ENCODE measurements at places on chromosomes 2 and 18. TPM values are rescaled to one million over a fixed set of nuclear protein-coding genes. Genes with fewer than 3 reads are reported as not detected.

GRCh38 chr2:95004287-95004686 is 21.2 kb upstream of the MAL start:
- no peak for DNase-seq
- H3K27ac ChIP-seq, result no peak overlapping the region
- no peak overlapping the region for H3K4me3 ChIP-seq
- no peaks in the 10 kb centered on the region for H3K36me3 ChIP-seq
- no peaks in the 10 kb centered on the region for H3K27me3 ChIP-seq

GRCh38 chr2:211846714-211847113 is 691.9 kb downstream of the ERBB4 start:
- no peaks in the 10 kb centered on the region for H3K36me3 ChIP-seq
- no peak overlapping the region for H3K27ac ChIP-seq
- H3K4me1 ChIP-seq, result peaks cover 8% of the 10 kb centered on the region
- H3K27me3 ChIP-seq, result no peaks in the 10 kb centered on the region

GRCh38 chr18:51936115-51936514 is 403.9 kb upstream of the DCC start:
- no peaks in the 10 kb centered on the region for H3K27me3 ChIP-seq
- H3K27ac ChIP-seq, result no peak overlapping the region
- no peaks in the 10 kb centered on the region for H3K4me1 ChIP-seq
- DNase-seq, result no peak

- H3K27ac ChIP-seq, result no peak overlapping the region
- H3K36me3 ChIP-seq, result no peaks in the 10 kb centered on the region
- no peaks in the 10 kb centered on the region for H3K4me1 ChIP-seq
Observed at GRCh38 chr2:9774266-9774665, 69.0 kb upstream of the TAF1B start.

GRCh38 chr2:11788461-11789124 is 42.2 kb downstream of the LPIN1 start:
- H3K36me3 ChIP-seq, result peaks cover 57% of the 10 kb centered on the region
- DNase-seq, result no peak
- H3K27ac ChIP-seq, result no peak overlapping the region
- no peak overlapping the region for H3K4me3 ChIP-seq
- H3K4me1 ChIP-seq, result no peaks in the 10 kb centered on the region
- H3K27me3 ChIP-seq, result no peaks in the 10 kb centered on the region

DNA sequence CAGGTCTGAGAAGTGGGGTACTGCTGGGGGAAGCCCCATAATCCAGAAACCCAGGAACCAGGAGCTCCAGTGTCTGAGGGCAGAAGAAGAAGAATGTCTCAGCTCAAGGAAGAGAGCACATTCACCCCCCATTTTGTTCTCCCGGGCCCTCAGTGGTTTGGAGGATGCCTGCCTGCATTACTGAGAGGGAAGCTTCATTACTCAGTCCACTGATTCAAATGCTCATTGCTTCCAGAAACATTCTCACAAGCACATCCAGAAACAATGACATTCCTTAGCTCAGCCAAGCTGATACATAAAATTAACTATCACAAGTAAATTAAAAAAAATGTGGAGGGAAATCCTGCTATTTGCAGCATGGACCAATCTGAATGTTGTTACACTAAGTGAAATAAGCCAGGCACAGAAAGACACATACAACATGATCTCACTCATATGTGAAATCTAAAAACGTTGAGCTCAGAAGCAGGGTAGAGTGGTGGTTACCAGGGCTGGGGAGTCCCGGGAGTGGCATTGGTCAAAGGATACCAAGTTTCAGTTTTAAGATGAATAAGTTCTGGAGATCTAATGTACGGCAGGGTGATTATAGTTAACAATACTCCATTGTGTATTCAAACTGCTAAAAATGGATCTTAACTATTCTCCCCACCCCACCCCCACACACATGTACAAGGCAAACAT is 459.3 kb downstream of the GALR1 start:
- H3K27me3 ChIP-seq, result no peaks in the 10 kb centered on the region
- DNase-seq, result no peak
- no peaks in the 10 kb centered on the region for H3K4me1 ChIP-seq
- no peaks in the 10 kb centered on the region for H3K36me3 ChIP-seq
- H3K4me3 ChIP-seq, result no peak overlapping the region

GPR75 gene
- not detected for polyA plus RNA-seq

PID1 gene
- polyA plus RNA-seq, result 1.0 TPM

- H3K36me3 ChIP-seq, result no peaks in the 10 kb centered on the region
- DNase-seq, result no peak
- no peak overlapping the region for H3K4me3 ChIP-seq
- H3K27me3 ChIP-seq, result no peaks in the 10 kb centered on the region
- no peak overlapping the region for H3K27ac ChIP-seq
- no peaks in the 10 kb centered on the region for H3K4me1 ChIP-seq
Observed at GRCh38 chr2:207782238-207783030, 12.7 kb upstream of the FZD5 start.

ADAM23 gene
- 15.8 TPM for polyA plus RNA-seq

- peaks cover 5% of the 10 kb centered on the region for H3K4me1 ChIP-seq
- no peak for DNase-seq
Observed at GRCh38 chr18:55236150-55236931, 277.1 kb upstream of the CCDC68 start.

DNA sequence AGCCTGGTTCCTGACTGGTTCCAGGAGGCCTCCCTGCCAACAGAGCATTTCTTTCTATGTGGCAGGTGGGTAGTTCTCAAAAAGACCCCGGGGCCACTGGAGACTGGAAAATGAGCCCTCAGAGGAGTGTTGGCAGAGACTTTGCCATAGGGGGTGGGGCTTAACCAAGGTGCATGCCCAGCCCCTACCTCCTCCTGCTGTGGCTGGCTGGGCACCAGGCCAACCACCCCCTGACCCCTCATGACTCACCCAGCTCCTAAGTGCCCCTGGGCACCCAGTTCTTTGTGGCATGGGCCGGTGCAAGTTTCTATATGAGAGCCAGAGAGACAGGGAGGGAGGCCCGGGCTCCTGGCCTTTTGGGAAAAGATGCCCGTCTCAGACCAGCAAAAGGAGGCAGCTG is 98.2 kb upstream of the SMAD2 start:
- H3K27ac ChIP-seq, result no peak overlapping the region
- no peak for DNase-seq
- no peaks in the 10 kb centered on the region for H3K36me3 ChIP-seq
- H3K4me3 ChIP-seq, result no peak overlapping the region
- H3K4me1 ChIP-seq, result peaks cover 7% of the 10 kb centered on the region

DNA sequence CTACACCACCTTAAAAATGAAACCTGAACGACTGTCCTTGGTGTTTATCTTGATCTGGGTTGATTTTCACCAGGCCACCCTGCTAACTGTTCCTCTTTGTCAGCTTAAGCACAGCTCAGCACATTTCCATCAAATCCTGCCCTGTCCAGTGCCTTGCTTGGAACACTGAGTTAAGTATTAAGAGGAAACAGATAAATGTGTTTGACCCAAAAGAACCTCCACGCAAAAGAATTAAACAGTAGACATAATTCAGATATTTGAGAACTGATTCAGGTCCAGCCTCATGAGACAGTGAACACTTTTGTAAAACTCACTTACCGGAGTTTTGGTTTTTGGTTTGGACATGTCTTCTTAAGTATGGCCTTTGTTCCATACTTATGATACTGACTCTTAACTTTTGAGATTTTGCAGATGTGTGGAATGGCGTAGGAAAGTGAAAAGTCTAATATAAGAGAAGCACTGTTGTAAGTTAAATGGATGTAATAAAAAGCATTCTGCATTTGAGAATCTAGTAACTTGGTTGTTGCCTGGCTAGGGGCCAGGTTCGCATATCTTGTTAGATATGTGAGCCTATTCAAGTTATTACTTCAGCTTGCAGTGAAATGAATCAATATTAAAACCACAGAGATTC is 88.9 kb upstream of the SERPINE2 start:
- H3K27ac ChIP-seq, result no peak overlapping the region
- H3K27me3 ChIP-seq, result no peaks in the 10 kb centered on the region

DNA sequence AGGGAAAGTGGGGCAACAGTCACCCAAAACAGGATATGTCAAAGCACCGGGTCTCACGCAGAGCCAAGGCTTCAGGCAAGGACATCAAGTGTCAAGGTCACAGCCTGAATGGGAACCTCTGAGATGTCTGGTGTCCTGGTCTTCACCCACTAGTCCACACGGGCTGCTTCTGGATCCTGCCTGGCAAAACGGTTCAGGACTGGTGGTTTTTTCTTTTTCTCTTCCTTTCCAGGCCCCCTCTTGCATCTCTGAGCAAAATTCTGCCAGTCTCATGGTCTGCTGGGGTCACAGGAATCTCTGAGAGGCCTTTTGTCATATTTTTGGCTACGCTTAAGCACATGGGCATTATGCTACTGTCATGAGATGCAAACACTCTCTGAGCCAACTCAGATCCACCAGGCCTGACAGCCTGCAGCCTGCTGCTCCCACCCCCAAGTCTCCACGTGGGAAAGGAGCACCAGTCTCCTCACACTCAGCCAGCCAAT is 518.2 kb upstream of the ZEB2 start:
- H3K4me1 ChIP-seq, result peaks cover 7% of the 10 kb centered on the region
- H3K36me3 ChIP-seq, result no peaks in the 10 kb centered on the region
- no peaks in the 10 kb centered on the region for H3K27me3 ChIP-seq
- H3K27ac ChIP-seq, result no peak overlapping the region
- peak; percentile 20 for DNase-seq
- no peak overlapping the region for H3K4me3 ChIP-seq

- no peak for DNase-seq
- no peak within 1 kb of the TSS for H3K27ac ChIP-seq
- H3K36me3 ChIP-seq, result no peaks in the 10 kb centered on the region
- H3K27me3 ChIP-seq, result no peaks in the 10 kb centered on the region
Observed at GRCh38 chr2:169069341-169069740, at the start of gene DHRS9. Gene DHRS9 (plus strand): TSS chr2:169069563. CDS start chr2:169081582, 12,019 bp downstream.

EFHD1 gene
- 12.4 TPM for polyA plus RNA-seq

GRCh38 chr2:240351826-240352426 is 83.5 kb upstream of the GPC1 start:
- no peaks in the 10 kb centered on the region for H3K4me1 ChIP-seq
- no peak for DNase-seq
- H3K36me3 ChIP-seq, result no peaks in the 10 kb centered on the region
- no peak overlapping the region for H3K4me3 ChIP-seq
- H3K27me3 ChIP-seq, result no peaks in the 10 kb centered on the region

AQP12B gene
- polyA plus RNA-seq, result 0.50 TPM

GRCh38 chr2:110971811-110972210 is 148.9 kb upstream of the BCL2L11 start:
- H3K27ac ChIP-seq, result no peak overlapping the region
- no peaks in the 10 kb centered on the region for H3K36me3 ChIP-seq
- H3K4me3 ChIP-seq, result no peak overlapping the region

- peaks cover 28% of the 10 kb centered on the region for H3K4me1 ChIP-seq
- H3K27me3 ChIP-seq, result no peaks in the 10 kb centered on the region
- no peak overlapping the region for H3K4me3 ChIP-seq
- H3K27ac ChIP-seq, result no peak overlapping the region
- H3K36me3 ChIP-seq, result no peaks in the 10 kb centered on the region
- DNase-seq, result no peak
Observed at GRCh38 chr2:160399880-160400279, 93.7 kb downstream of the RBMS1 start.

CNRIP1 gene
- 9.3 TPM for polyA plus RNA-seq

- H3K4me1 ChIP-seq, result peaks cover 12% of the 10 kb centered on the region
- H3K36me3 ChIP-seq, result no peaks in the 10 kb centered on the region
- DNase-seq, result peak; percentile 38
- H3K27ac ChIP-seq, result peak overlapping the region; percentile 58
- no peaks in the 10 kb centered on the region for H3K27me3 ChIP-seq
- H3K4me3 ChIP-seq, result peak overlapping the region; percentile 69
Observed at GRCh38 chr2:205681401-205682238, 681 bp upstream of the NRP2 start.

DNA sequence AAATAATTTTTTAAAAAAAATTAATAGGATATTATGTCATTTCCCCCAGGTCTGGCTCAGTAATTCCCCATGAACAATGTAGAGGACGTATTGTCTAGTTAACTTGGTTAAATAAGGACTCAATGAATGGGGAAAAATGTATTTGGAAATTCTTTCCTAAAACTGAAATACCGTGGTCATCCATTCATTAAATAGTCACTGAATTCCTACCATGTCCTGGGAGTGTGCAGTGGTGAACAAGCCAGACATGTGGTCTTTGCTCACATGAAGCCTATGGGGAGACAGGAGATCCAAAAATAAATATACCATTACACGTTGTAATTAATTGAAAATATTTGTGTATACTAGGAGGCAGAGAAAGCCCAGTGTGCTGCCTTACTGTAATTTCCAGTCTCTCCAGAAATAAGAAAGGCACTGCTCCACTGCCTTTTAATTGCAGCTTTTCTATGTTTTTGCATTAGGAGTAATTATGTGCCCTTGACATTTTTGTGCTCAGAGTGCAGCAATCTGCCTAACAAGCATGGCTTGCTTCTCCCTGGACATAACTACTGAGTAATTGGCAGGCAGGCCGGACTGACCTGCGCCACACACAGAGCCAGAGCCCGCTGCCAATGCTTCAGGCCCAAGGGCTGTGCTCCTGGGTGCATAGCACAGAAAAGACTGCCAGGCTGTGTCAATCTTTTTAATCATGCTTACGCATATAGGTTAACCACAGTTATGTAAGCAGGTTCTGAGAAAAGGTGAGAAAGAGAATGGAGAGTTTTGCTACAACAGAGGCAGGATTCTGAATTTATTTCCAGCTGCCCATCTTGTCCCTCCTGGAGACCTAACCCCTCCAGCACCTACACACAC is 22.2 kb upstream of the TTC39C start:
- no peaks in the 10 kb centered on the region for H3K4me1 ChIP-seq
- H3K27ac ChIP-seq, result no peak overlapping the region
- no peak overlapping the region for H3K4me3 ChIP-seq
- no peaks in the 10 kb centered on the region for H3K27me3 ChIP-seq

DNA sequence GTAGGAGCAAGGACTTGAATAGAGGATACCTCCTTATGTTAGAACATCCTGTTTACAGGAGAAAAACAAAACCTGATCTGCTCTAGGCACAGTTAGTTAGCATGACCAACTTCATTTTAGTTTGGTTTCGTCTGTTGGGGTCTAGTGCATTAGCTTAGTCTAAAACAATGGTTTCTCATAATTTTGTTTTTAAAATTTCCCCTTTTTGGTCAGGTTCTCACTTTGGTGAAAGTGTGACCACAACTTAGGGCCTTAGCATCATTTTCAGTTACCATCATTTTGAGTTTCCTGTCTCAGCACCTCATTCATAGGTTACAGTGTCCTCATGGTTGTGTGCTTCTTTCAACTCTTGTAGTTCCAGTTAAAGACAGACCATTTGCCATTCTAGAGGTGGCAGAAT is 1277.0 kb upstream of the SLC39A10 start:
- H3K4me3 ChIP-seq, result no peak overlapping the region
- H3K27me3 ChIP-seq, result no peaks in the 10 kb centered on the region
- H3K4me1 ChIP-seq, result no peaks in the 10 kb centered on the region
- H3K36me3 ChIP-seq, result no peaks in the 10 kb centered on the region
- no peak for DNase-seq

ABCB11 gene
- 0.02 TPM for polyA plus RNA-seq

DNA sequence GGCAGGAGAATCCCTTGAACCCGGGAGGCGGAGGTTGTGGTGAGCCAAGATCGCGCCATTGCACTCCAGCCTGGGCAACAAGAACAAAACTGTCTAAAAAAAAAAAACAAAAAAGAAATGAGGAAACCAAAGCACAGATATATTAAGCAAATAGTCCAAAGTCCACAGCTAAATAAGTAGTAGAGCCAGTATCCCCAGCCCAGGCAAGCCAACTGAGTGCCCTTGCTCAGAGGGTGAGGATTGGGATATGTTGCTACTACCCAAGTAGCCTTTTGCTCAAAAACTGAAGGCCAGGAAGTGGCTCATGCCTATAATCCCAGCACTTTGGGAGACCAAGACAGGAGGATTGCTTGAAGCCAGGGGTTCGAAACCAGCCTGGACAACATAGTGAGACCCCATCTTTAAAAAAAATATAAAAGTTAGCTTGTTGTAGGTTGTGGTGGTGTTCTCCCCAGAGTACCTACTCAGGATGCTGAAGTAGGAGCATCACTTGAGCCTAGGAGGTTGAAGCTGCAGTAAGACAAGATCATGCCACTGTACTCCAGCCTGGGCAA is 5.4 kb downstream of the CFAP36 start:
- H3K27me3 ChIP-seq, result no peaks in the 10 kb centered on the region
- no peak overlapping the region for H3K4me3 ChIP-seq
- H3K36me3 ChIP-seq, result peaks cover 26% of the 10 kb centered on the region
- H3K4me1 ChIP-seq, result peaks cover 8% of the 10 kb centered on the region
- DNase-seq, result no peak
